ENCODE measurements at places on chromosomes 11 and 22.

DNA sequence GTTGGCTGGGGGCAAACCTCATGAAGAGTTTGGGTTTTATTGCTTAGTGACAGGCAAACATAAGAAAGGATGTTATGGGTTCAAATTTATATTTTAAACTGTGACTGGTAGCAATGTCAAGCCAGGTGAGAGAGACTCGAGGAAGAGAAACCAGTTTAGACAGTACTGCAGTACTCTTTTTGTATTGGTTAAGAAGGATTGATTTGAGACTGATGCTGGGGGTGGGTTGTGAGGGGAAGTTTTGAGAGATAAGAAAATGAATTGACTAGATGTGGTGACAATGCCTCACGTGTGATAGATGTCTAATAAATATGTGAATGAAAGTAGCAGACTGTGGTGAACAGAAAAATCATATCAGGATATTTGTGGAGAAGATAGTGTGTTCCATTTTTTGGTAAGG is 142.4 kb downstream of the DDX10 start:
- no peak for DNase-seq

DNA sequence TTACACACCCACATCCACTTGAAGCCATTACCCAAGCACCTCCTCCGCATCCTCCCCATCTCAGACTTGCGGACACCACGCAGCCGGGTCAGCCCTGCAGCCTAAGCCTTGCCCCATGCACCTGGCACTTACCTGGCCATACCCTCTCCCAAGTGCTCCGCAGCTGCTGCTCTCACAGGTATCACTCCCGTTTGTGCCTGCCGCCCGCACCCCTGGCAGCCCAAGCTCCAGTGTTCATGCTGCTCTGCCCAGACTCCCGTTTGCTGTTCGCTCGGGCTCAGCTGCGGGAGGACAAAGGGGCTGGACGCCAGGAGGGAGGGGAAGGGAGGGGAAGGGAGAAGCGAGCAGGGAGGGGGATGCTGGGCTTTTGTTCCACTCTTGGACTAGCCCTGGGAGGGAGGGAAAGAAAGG is at the start of gene KLHL35:
TSS of gene KLHL35 (minus strand) at position 293 of the 411 bp plus-strand sequence. CDS start 2,574 bp downstream, outside the sequence.
- DNase-seq, result no peak

DNA sequence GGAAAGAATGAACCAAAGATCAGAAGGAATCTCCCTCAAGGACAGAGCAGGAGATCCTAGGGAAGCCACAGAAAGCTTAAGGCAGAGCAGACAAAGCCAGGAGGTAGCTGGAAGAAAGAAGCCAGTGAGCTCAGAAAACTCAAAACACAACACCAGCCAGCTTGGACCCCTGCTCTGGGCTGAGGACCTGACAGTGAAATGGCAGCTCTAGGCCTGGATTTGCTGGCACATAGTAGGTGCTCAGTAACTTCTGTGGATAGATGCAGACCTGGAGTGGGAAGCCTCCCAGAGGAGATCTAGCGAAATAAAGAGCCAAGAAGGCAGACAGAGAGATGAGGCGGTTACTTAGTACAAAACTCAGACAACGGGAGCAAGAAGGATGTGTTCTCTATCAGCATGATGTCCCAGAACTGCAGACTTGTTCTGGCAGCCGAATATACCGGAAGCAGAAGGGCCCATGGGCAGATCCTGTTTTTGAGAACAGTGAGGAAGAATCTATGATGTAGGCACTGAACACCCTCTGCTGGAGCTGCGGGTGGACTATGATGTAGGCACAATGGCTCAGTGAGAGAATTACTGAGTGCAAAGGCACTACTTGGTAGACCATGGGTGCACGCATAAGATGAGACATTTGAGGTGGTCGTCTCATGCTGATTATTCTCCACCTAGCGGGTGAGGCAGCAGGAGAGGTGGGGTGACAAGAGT is 4.8 kb downstream of the ROBO4 start:
- DNase-seq, result no peak

DNA sequence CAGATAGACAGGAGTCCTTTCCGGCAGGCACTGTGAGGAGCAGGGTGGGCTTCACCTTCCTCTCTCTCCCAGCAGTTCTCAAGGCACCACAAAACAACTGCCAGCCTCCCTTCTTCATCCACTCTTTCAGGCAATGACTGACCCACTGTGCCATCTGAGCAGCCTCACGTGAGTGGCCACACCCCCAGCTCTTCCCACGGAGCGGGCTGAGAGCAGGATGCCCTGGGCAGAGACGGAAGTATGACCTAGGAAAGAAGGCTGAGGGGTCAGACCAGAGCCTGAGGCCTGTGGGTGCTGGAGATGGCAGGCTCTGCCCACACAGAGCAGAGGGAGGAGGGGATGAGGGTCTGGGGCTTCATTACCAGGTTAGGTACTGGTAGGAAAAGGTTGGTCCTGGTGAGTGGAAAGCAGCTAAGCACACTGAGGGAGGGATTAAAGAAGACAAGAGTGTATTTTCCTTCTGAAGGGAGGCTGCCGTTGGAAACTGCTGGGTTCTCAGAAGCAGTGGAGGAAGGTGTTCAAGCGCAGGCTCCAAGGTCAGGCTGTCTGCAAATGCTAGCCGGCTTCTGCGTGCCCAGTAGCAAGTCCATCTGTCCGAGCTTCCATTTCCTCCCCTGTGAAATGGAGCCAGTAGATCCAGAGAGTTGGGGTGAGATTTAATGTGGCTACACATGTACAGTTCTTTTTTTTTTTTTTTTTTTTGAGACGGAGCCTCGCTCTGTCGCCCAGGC is 4.6 kb downstream of the NLRP6 start:
- no peak for DNase-seq

GRCh38 chr11:46472662-46472994 is 81.1 kb upstream of the CHRM4 start:
- DNase-seq, result no peak

DNA sequence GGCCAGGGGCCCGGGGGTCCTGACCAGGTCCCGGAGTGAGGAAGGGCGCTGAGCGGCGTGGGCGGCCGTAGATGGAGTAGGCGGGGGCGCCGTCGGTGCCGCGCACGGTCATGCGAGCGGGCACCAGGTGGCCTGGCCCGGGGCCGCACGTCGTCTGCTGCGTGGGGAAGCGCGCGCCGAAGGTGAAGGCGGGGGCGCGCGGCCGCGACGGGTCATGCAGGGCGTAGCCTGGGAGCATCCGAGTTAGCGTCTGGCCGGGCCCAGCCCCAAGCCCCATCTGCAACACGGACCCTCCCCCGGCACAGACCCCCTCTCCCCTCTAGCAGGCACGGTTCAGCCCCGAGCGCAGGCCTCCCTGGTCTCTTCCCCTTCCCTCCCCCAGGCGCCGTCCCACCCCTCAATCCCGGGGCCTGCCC is 1.7 kb upstream of the TYMP start:
- DNase-seq, result no peak

DNA sequence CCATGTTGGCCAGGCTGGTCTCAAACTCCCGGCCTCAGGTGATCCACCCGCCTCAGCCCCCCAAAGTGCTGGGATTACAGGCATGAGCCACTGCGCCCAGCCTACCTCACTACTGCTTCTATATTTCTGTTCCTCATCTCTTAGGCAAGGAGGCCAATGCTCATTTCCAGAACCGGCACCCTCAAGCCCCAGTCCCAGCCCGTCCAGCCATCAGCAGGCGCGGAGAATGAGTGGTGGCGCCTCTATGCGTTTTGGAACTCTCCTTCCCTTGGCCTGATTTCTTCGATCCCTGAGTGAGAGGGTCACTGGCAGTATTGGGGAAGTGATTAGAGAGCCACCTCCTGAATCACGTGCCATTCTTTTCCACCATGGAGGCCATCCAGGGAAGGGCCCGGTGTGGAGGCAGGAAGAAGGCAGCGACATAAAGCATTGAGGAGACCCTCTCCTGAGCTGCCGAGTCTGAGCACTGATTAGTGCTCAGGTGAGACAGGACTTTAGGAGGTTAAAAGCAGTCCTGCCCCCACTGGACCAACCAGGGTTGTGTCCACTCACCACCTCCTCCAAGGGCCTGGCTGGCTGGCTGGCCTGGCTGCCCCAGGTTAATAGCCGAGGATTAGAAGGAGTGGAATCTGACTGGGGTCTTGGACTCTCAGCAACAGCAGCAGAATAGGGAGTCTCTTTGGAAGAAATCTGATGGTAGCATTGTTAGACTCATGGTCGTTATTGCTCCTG is 8.7 kb downstream of the GRIK4 start:
- no peak for DNase-seq

DNA sequence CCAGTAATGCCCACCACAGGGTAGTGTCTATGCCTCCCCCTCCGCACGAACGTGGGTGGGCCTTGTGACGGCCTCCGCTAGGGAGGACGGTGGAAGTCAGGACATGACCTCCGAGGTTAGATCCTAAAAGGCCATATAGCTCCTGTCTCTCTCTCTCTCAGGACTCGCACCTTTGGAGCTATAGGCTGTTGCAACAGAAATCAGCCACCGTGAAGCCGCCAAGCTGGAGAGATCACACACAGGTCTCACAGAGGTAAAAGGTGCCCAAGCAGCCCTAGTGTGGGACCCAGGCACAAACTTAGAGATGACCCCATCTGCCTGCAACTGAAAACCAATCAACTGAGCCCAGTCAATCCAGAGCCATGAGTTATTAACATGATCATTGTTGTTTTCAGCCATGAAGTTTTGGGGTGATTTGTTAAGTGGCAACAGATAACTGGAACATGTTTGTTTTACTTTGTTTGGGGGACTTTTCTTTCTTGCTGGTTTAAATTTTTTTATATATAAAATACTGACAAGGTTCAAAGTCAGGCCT is 7.4 kb upstream of the NAP1L4 start:
- no peak for DNase-seq

- no peak for DNase-seq
Observed at GRCh38 chr11:11521306-11522002, 100.4 kb downstream of the GALNT18 start.

- no peak for DNase-seq
Observed at GRCh38 chr11:45481026-45481425, 184.4 kb downstream of the CHST1 start.

- DNase-seq, result no peak
Observed at GRCh38 chr11:62645671-62645945, 805 bp downstream of the GANAB start.
